Lower lobe of right lung (tissue), 2 donors: ENCODE measurements at places on chromosomes 7 and 10. TPM values are rescaled to one million over a fixed set of nuclear protein-coding genes. Genes with fewer than 3 reads are reported as not detected.

Gene CYP3A4
- total RNA-seq: not detected

DNA sequence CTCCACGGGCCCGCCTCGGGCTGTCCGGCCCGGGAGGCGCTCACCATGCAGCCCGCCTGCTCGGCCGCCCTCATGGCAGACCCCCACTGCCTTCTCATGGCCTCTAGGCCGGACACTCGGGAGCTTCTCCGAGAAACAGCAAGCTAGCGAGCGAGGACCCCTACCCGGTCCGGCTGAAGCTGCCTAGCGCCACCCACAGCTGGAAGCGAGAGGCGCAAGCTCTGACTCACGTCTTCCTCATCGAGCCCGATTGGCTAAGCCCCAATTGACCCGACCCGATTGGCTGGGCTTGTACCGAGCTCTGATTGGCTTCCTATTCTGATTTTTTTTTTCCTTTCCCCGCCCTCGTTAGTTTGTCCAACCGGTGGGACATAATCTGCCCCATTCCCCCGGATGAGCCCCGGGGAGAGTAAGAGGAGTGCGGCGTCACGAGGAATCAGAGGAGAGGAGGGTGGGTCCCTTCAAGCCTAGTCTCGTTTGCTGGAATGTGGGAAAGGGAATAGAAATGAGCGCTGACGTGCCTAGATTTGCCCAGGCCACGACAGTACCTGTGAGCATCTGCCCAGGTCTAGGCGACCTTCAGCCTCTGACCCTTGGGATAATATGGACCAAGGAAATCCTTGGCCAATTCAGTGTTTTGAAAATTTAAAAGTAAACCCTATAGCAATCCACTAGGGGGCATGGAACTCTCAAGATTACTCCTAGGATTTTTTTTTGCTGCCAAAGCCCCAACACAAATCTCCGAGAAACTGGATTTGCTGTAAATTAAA lies at the start of gene TYSND1:
TYSND1 (minus strand) TSS at position 212 of the 770 bp plus-strand sequence; CDS start at position 98, 114 bp downstream.
- DNase-seq: peak; percentile 98

GRCh38 chr10:95660283-95660682 lies 3.8 kb upstream of the ALDH18A1 start:
- no peak for DNase-seq

DNA sequence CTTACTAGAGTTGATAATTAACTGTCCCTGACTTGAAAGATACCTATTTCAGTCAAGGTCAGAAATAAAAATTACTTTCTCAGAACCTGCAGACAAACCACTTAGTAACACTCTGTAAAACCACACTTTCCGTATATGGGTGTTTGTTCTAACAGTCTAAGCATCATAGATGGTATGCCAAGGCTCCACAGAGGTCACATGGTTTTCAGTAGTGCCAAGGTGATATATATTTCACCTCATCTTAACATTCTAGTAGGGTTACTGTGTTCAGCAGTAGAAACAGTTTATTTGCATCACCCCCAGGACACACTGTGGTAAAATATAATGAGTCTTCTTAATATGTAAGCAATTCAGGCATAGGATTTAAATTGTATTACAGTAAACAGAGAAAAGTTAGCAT lies 61.5 kb downstream of the KCND2 start:
- DNase-seq: no peak

DNA sequence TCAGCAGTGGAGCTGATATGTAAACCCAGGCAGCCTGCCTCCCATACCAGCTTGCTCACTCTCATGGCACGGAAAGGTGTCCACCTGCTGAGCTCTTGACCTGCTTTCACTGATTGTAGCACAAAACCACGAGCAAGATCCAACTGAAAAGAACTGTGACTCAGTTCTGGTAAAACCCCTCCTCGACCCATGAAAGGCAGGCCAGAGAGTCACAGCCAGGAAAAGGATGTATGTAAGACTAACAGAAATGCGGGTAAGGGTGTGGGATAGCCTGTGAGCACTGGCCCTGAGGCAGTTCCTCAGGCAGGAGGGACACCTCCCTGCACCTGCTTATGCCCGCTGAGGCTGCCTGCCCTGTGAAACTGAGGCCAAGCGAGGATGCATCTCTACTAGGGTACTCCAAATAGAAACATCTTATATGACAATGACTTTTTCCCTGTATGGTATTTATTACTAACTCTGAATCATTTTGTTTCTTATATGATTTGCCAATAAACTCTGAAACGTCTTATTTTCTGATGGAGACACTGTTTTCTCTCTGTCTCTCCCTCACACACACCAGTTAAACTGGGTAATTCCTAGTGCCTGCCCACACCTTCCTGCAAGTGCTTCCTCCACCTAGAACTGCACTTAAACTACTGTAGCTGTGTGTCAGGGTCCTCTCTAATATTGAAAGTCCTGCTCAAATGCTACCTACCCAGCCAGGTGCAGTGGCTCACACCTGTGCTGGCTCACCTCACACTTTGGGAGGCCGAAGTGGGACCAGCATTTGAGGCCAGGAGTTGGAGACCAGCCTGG lies 73.3 kb upstream of the GHITM start:
- DNase-seq: no peak

DNA sequence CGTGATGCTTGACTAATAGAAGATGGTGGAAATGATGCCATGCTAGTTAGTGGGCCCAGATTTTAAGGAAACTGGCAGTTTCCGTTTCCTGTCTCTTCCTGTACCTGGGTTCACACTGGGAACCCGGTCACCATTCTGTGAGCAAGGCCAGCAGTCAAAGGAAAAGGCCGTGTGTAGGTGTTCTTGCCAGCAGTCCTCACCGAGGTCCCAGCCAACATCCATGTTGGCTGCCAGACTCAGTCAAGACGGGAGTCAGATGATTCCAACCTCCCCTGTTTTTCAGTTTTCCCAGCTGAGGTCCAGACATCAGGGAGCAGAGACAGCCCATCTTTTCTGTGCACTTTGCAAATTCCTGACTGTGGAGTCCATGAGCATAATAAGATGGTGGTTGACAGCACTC lies 15.2 kb upstream of the PILRB start:
- DNase-seq: no peak
